ENCODE measurements at places on chromosomes 2 and 18.
A peak's percentile ranks its signal among the peaks of the same experiment; 100 is the strongest.

DNA sequence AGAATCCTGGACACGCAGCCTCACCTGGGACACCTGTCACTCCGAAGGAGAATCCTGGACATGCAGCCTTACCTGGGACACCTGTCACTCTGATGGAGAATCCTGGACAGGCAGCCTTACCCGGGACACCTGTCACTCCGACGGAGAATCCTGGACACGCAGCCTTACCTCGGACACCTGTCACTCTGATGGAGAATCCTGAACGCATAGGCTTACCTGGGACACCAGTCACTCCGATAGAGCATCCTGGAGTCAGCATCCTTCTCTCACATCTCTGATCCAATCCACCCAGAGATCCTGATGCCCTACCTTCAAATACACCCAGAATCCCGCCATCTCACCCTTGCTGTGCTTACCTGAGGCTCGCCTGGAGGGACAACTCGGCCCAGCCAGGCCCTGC, 154.9 kb downstream of the NDUFA10 start:
- no peak overlapping the region for H3K4me3 ChIP-seq
- DNase-seq = no peak
- no peak overlapping the region for H3K27ac ChIP-seq
- H3K4me1 ChIP-seq = no peaks in the 10 kb centered on the region
- no peaks in the 10 kb centered on the region for H3K36me3 ChIP-seq

DNA sequence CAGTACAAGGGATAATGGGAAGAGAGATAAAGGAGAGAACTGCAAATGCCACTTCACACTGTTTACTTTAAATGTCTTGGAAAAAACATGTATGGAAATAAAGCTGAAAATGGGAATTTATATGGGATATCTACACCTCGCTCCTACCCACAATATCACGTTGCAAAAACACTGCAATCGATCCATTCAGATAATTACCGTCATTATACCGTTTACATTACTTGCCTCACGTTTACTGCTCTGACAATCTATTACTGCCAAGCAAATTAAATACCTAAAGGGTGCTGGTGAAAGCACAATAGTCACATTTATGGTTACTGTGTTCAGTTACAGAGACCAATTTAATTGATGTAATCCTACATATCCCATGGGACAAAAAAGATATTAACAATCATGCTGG, 214.7 kb upstream of the LYPD1 start:
- no peak overlapping the region for H3K4me3 ChIP-seq
- no peaks in the 10 kb centered on the region for H3K36me3 ChIP-seq
- no peak for DNase-seq
- H3K4me1 ChIP-seq = no peaks in the 10 kb centered on the region

DNA sequence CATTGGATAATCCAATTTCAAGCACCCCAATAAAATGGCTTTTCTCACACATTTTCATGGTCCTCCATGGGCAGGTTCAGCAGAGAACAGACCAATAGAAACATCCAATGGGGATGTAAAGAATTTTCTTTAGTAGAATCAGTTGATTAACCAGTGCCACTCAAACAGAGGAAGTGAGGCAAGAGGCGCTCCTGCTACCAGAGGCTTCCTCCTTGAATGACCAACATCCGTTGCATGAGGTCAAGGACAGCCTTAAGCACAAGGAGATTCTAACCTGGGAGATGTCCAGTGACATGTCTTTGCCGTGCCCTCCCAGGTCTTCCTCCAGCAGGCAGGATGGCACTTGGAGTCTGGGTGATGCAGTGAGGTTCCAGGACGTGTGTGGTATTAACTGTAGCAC, 146.6 kb downstream of the PIEZO2 start:
- H3K27ac ChIP-seq = no peak overlapping the region
- DNase-seq = no peak
- no peaks in the 10 kb centered on the region for H3K4me1 ChIP-seq
- H3K27me3 ChIP-seq = no peaks in the 10 kb centered on the region

- H3K4me3 ChIP-seq = no peak overlapping the region
- H3K36me3 ChIP-seq = no peaks in the 10 kb centered on the region
- no peak for DNase-seq
- H3K27ac ChIP-seq = no peak overlapping the region
These were observed 15.9 kb upstream of the C1QL2 start for GRCh38 chr2:119174216-119174992.

DNA sequence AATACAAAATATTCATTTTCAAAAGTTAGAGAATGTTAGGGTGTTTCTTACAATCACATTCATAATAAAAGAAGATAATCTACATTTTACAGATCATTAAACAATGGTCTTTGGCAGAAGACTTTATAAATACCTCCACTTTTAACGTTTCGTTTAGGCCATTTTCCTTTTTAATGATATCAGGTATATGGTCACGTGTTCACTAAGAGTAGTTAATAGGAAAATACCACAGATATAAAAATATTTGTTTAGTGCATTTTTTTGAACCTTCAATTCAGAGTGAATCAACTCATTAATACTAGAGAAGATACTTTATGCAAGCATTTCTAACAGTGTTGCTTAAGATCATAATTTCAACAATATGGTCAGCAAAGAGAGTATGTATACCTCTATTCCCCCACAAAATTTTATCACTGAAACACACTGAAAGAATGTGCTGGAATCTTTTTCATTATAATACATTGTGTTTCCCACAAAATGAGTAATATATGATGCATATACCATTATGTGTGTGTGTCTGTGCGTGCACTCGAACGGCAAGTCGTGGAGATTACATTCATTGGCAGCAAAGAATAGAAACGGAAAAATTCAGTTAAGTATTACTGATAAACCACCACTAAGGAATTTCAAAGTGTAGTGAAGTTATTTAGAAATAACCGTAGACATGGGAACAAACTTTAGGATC, 319.9 kb upstream of the THUMPD2 start:
- no peak overlapping the region for H3K27ac ChIP-seq
- no peak for DNase-seq
- no peaks in the 10 kb centered on the region for H3K27me3 ChIP-seq
- H3K4me3 ChIP-seq = no peak overlapping the region
- H3K4me1 ChIP-seq = no peaks in the 10 kb centered on the region

DNA sequence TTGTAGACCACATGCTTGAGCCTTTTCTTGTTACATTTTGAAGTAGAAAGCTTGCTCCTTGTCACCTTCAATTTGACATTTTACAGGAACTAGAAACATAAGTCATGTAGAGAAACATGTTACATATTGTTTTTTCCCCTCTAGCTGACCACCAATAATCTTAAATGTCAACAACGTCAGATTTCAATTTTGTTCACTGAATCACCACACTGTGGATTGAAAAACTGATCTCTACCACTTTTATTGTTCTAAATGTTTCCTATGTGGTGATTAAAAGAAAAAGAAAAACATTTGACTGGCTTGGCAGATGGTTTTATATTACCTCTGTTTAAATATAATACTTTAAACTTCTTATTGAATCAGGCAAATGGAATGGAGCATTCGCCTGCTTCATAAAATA, 87.7 kb downstream of the DSEL start:
- no peaks in the 10 kb centered on the region for H3K4me1 ChIP-seq
- H3K27ac ChIP-seq = no peak overlapping the region
- H3K27me3 ChIP-seq = no peaks in the 10 kb centered on the region
- H3K36me3 ChIP-seq = no peaks in the 10 kb centered on the region
- DNase-seq = no peak

GRCh38 chr18:3321133-3321812, 59.3 kb downstream of the MYL12B start:
- H3K4me1 ChIP-seq = no peaks in the 10 kb centered on the region
- H3K4me3 ChIP-seq = no peak overlapping the region
- no peak overlapping the region for H3K27ac ChIP-seq
- no peaks in the 10 kb centered on the region for H3K27me3 ChIP-seq

GRCh38 chr2:48829036-48829435, 73.5 kb upstream of the LHCGR start:
- H3K27ac ChIP-seq = no peak overlapping the region
- no peak for DNase-seq
- H3K36me3 ChIP-seq = no peaks in the 10 kb centered on the region
- no peak overlapping the region for H3K4me3 ChIP-seq

DNA sequence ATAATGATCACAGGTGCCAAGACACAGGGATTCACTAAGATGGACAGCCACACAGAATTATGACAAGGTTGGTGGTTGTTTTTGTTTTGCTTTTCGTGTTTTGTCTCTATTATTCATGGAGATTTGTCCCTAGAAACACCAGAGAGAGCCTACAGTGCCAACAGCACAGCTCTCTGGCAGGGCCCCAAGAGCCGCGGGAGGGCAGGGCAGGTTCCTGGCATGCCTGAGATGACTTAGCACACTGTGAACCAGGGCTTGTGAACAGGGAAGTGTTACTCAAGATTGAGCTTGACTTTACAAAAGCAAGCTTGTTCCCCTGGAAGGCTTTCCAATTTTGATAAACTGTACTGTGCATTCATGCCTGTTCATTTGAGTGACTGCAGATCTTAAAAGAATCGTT, 437.4 kb upstream of the SALL3 start:
- no peaks in the 10 kb centered on the region for H3K36me3 ChIP-seq
- H3K4me3 ChIP-seq = no peak overlapping the region
- no peak for DNase-seq
- no peaks in the 10 kb centered on the region for H3K27me3 ChIP-seq
- peaks cover 27% of the 10 kb centered on the region for H3K4me1 ChIP-seq
- H3K27ac ChIP-seq = peak overlapping the region; percentile 43

DNA sequence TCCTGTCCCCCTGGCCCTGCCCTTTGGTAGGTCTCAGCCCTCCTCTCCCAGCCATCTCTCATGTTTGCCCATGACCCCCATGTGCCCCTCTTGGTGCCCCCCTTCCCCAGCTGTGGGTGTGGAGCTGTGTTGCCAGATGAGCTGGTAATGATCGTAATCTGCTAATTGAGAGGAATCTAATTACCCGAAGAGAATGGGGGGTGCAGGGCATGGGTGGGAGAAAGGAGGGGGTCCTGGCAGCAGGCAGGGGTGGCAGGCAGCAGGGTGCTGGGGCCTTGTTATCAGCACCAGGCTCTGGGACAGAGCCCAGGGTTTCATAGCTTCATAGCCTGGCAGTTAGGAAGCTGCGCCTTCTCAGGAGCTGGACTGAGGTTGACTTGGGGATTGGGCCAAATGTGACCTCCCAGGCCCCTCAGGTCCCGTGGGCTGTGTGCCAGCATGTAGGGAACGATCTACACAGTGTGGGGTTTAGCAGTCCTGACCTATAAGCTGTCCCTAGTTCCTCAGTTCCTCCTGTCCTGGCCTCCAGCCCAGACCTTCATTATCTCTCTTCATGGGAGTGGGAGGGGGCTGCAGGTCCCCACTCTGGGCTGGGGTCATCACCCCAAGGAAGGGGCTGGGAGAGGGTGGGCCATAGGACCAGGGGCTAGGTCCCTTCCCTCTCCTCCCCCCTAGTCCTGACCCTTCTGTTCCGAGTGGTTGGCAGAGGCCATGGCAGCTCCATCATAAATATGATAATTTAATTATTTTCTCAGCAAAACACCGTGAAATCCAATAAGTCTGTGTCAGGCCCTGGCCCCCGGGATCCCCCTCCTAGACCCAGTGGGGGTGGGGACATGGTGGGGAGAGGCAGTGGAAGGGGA, 6.5 kb upstream of the ASIC4 start:
- no peak for DNase-seq
- H3K4me1 ChIP-seq = peaks cover 78% of the 10 kb centered on the region
- H3K27ac ChIP-seq = peak overlapping the region; percentile 69
- H3K27me3 ChIP-seq = peaks cover 16% of the 10 kb centered on the region

DNA sequence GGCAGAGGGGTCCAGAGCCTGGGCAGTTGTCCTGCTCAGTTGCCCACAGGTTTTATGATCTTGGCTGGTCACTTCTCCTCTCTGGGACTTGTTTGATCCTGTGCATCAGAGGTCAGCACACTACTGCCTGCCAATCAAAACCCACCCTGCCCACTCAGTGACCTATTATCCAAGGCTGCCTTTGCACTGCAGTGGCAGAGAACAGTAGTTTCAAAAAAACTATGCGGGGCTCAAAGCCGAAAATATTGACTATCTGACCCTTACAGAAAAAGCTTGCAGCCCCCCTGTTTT, 218.2 kb downstream of the CYP26B1 start:
- no peak overlapping the region for H3K4me3 ChIP-seq
- H3K36me3 ChIP-seq = no peaks in the 10 kb centered on the region
- no peaks in the 10 kb centered on the region for H3K27me3 ChIP-seq
- H3K4me1 ChIP-seq = peaks cover 42% of the 10 kb centered on the region
- no peak overlapping the region for H3K27ac ChIP-seq

GRCh38 chr2:241780939-241781569, 4.4 kb downstream of the GAL3ST2 start:
- no peak for DNase-seq
- H3K4me3 ChIP-seq = no peak overlapping the region
- no peaks in the 10 kb centered on the region for H3K36me3 ChIP-seq
- H3K4me1 ChIP-seq = no peaks in the 10 kb centered on the region
- no peaks in the 10 kb centered on the region for H3K27me3 ChIP-seq
- no peak overlapping the region for H3K27ac ChIP-seq

DNA sequence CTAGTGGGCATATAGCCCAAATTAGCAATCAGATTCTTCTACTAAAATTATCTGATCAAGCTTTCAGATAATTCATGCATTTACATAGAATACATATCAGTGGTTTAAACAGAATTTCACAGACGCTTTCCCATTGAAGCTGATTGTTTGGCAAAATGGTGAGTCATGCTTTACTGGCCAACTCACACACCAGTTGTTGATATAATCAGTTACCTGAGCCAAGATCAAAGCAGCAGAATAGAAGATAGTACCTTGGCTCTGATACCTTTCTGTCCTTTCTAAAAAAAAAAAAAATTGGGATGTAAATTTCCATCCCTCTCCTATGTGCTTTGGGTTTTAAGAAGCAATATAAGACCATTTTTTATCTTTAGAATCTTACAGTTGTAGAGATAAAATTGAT, 178.0 kb downstream of the MCFD2 start:
- no peak overlapping the region for H3K27ac ChIP-seq
- H3K36me3 ChIP-seq = no peaks in the 10 kb centered on the region
- H3K4me3 ChIP-seq = no peak overlapping the region
- no peaks in the 10 kb centered on the region for H3K4me1 ChIP-seq

DNA sequence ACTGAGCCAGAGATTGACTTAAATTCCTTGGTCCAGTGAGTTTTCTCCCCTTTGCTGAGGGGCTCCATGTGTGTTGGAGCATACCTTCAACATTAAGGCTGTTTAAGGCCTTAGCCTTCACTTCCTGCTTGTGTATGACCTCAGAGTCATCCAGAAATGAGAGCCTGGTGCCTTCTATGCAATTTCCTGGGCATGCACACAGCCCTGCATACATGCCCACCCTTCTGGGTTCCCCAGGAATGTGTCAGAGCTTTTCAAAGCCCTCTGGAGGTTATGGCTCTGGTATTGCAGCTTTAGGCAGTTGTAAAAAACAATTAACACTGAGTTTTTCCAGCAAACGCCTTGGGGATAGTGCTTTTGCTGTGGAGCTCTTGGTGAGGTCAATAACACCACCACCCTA, 16.7 kb downstream of the IL1R1 start:
- H3K36me3 ChIP-seq = no peaks in the 10 kb centered on the region
- DNase-seq = no peak
- no peak overlapping the region for H3K27ac ChIP-seq
- H3K4me1 ChIP-seq = no peaks in the 10 kb centered on the region

GRCh38 chr2:60497500-60497899, 56.0 kb downstream of the BCL11A start:
- H3K4me3 ChIP-seq = no peak overlapping the region
- H3K36me3 ChIP-seq = peaks cover 4% of the 10 kb centered on the region
- no peaks in the 10 kb centered on the region for H3K27me3 ChIP-seq
- H3K4me1 ChIP-seq = no peaks in the 10 kb centered on the region
- H3K27ac ChIP-seq = no peak overlapping the region

Data from spinal cord (tissue), 10 donors.